H9 (cell line): ENCODE measurements at places on chromosomes 12 and 14. TPM values are rescaled to one million over a fixed set of nuclear protein-coding genes. Genes with fewer than 3 reads are reported as not detected.

DNA sequence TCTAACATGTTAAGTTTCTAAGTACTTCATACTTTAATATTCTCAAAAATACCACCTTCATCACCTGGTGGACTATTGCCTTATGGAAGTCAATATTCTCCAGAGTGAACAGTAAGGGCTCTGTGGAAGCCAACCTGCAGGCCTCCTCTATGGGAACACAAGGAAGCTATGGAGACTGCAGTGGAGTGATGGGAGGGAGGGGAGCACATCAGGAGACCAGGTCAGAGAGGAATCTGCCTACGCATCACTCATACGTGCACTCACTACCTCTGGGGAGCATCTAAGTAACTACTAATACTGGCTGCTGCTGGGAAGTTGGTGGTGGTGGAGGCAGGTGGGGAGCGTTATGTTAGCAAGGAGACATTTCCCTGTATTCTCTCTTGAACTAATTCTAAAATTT, 19.9 kb downstream of the HECTD4 start:
- H3K4me3 ChIP-seq, result no peak overlapping the region
- no peaks in the 10 kb centered on the region for H3K27me3 ChIP-seq
- H3K4me1 ChIP-seq, result no peaks in the 10 kb centered on the region
- no peak overlapping the region for H3K27ac ChIP-seq

B4GALNT1 gene
- total RNA-seq, result 2.3 and 2.6 TPM in 2 replicates

DNA sequence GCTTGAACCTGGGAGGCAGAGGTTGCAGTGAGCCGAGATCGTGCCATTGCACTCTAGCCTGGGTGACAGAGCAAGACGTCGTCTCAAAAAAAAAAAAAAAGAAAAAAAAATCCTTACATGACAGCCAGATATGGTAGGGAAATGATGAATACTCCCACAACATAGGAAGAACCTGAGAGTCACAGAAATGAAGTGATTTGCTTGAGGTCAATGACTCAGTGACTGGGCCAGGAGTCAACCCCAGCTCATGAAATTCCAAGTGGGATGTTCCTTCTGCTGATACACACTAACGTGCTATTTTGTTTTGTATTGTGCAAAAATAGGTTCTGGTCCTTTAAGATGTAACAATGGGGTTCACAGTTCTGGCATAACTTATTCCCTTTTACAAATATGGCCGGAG, 9.0 kb downstream of the RHOF start:
- H3K4me3 ChIP-seq, result no peak overlapping the region
- no peaks in the 10 kb centered on the region for H3K27me3 ChIP-seq
- no peak overlapping the region for H3K27ac ChIP-seq
- no peak for DNase-seq
- no peaks in the 10 kb centered on the region for H3K4me1 ChIP-seq

GRCh38 chr12:12725956-12726554, 8.9 kb downstream of the CDKN1B start:
- 0 out of 2 replicates have a peak, but pooled peaks cover 2% of the 10 kb centered on the region for H3K4me1 ChIP-seq
- no peaks in the 10 kb centered on the region for H3K27me3 ChIP-seq
- peak overlapping the region; percentile 93 for H3K4me3 ChIP-seq
- no peak for DNase-seq
- H3K36me3 ChIP-seq, result peaks cover 7% of the 10 kb centered on the region
- H3K27ac ChIP-seq, result peak overlapping the region; percentile 39

- H3K27me3 ChIP-seq, result no peaks in the 10 kb centered on the region
- no peaks in the 10 kb centered on the region for H3K4me1 ChIP-seq
- no peak overlapping the region for H3K4me3 ChIP-seq
- H3K27ac ChIP-seq, result no peak overlapping the region
- DNase-seq, result no peak
- no peaks in the 10 kb centered on the region for H3K36me3 ChIP-seq
Observed at GRCh38 chr12:91216871-91217270, 34.3 kb upstream of the DCN start.
